ENCODE measurements at places on chromosomes 7 and 10.

DNA sequence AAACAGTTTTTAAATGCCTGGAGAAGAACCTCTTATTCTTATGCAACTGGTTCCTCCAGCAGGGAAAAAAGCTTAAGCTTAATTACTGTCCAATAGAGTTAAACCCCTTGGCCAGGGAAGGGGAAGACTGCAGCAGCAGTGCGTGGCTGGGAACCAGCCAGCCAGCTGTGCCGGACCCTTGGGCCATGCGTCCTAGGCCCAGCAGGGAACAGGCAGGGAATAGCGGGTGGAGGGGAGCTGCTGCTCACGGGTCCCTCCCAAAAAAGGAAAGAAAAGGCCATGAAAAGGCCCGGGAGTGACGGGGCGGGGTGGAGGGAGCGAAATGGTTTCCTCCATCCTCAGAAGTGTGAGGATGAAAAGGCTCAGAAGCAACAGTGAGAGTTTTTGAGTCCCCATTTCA is 35.2 kb upstream of the HECW1 start:
- no peaks in the 10 kb centered on the region for H3K27me3 ChIP-seq
- H3K27ac ChIP-seq, result no peak overlapping the region
- no peaks in the 10 kb centered on the region for H3K4me1 ChIP-seq
- no peak for DNase-seq
- no peaks in the 10 kb centered on the region for H3K36me3 ChIP-seq
- no peak overlapping the region for H3K4me3 ChIP-seq

DNA sequence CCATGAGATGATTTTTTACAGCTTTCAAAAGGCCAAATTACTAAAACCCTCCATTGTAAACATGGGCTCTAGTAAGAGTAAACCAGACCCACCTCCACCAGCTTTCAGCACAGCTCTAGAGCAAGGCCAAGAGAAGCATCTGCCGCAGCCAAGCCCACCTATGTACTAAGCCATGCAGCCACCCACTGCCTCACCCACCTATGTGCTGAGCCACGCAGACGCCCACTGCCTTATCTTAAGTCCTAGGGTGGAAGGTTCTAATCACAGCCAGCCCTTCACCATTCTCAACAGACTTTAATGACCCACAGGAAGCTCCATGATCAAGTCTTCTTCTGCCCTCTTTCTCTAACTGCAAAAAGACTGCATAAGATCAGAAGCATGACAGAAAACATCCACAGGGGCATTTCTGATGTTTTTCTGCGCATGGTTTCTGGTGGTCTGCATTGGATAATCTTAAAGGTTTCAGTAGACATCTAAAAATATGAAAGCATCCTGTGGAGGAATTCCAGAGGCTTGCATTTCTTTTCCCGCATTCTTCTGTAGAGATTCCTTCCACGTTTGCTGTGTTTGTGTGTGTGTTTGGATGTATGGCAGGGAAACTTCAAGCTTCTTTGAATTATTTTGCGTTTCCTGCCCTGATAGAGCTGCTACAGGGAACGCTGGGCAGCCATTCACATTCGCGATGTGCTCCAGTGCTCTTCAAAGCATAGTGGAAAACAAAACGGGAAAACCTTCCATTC is 286.1 kb upstream of the KLF6 start:
- no peaks in the 10 kb centered on the region for H3K36me3 ChIP-seq
- DNase-seq, result no peak
- H3K4me1 ChIP-seq, result no peaks in the 10 kb centered on the region

GRCh38 chr7:103373866-103374643 is 26.6 kb downstream of the PSMC2 start:
- H3K4me1 ChIP-seq, result no peaks in the 10 kb centered on the region
- DNase-seq, result no peak
- no peak overlapping the region for H3K4me3 ChIP-seq
- H3K27ac ChIP-seq, result no peak overlapping the region

DNA sequence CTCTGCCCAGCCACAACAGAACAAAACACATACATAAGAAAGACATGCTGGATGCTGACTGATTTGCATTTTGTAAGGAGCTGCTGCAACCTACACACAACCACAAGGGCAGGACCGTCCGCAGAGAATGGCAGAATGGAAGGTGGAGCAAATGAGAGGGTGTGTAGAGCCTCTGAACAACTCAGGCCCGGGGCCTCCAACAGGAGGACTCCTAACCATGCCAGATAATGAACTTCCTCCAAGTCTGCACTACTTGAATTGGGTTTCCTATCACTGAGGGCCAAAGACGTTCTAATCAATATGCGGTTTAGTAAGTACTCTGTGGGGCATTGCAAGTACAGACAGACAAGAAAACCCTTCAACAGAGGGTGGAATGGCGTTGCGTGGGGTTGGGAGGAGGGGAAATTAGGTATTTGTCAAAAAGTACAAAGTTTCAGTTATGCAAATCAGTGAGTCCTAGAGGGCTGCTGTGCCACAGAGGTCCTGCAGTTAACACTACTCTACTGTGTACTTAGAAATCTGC is 14.6 kb downstream of the VOPP1 start:
- no peak overlapping the region for H3K4me3 ChIP-seq
- DNase-seq, result no peak
- H3K27me3 ChIP-seq, result no peaks in the 10 kb centered on the region
- H3K36me3 ChIP-seq, result no peaks in the 10 kb centered on the region
- H3K4me1 ChIP-seq, result no peaks in the 10 kb centered on the region

GRCh38 chr10:109698086-109698485 is 225.2 kb downstream of the XPNPEP1 start:
- no peak overlapping the region for H3K27ac ChIP-seq
- no peaks in the 10 kb centered on the region for H3K36me3 ChIP-seq
- H3K4me3 ChIP-seq, result no peak overlapping the region
- no peaks in the 10 kb centered on the region for H3K4me1 ChIP-seq

DNA sequence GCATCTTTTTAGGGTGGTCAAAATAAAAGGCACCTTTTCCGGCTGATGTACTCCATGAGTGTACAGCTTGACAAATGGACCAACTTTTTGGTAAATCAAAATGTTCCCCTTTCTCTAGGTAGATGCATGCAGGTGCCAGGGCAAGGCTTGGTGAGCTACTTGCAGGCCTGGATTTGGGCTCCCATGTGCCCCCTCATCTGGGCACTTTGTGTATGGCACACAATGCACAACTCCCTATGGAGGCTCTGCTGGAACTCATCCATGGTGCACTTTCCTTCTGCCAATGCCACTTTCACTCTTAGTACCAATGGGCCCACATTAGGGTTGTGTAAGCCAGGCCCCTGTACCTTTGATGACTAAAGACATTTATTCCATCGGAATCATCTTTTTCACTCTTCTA is 300.8 kb downstream of the SDHAF3 start:
- no peaks in the 10 kb centered on the region for H3K27me3 ChIP-seq
- no peaks in the 10 kb centered on the region for H3K36me3 ChIP-seq
- no peak for DNase-seq
- H3K4me3 ChIP-seq, result no peak overlapping the region
- H3K4me1 ChIP-seq, result no peaks in the 10 kb centered on the region

DNA sequence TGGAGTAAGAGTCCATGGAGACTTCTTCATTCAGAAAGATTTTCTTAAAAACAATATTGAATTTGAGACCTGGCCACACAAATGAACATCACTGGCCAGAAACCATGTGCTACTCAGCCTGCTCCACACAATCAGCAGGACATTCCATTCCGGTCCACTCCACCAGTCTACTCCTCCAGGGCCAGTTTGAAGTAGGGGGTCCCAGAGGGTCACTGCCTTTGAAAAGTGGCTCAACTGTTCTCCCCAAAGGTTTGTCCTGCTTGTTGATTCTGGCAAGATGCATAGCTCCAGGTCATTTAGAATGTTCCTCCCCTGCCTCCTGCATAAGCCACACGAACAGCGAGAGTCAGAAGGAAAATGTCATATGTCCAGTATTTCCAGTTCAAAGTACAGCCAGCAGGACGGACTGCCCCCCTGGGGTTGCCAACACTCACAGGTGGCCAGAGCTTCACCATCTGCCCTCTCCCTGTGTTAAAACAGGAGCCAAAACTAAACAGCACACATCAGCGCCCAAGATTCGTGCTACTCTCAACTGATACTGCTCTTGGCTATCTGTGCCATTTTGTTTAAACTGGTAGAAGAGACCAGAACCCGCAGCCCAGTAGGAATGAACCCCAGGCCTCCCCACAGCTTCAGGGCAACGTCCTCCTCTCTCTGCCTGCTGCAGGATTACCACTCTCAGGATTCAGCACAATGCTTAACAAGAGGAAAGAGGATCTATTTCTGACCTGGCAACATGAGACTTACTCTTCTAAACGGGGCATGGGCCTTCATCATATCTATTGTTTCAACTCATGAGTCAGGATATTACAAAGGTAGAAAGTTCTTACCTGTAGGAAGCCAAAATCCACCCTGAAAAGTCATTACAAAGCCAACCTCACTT is 11.3 kb downstream of the GRB10 start:
- H3K27me3 ChIP-seq, result no peaks in the 10 kb centered on the region
- no peaks in the 10 kb centered on the region for H3K36me3 ChIP-seq
- peak overlapping the region; percentile 20 for H3K27ac ChIP-seq
- no peak overlapping the region for H3K4me3 ChIP-seq

DNA sequence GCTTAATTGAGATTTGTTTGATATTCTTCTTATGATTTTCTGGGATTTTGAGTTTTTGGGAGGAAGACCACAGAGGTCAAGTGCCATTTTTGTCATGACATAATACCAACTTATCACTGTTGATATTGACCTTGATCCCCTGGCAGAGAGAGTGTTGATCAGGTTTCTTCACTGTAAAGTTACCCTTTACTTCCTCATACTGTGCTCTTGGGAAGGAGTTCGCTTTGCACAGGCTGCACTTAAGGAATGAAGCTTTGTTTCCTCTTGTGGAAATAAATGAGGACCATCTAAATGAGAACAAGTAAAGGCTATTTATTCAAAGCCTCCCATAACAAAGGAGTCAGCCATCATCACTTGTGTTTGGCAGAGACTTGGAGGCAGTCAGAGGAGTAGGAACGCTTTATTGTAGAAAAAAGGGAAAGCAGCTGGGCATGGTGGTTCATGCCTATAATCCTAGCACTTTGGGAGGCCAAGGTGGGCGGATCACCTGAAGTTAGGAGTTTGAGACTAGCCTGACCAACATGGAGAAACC is 16.1 kb downstream of the ST7 start:
- no peaks in the 10 kb centered on the region for H3K36me3 ChIP-seq
- no peak overlapping the region for H3K4me3 ChIP-seq
- DNase-seq, result no peak

DNA sequence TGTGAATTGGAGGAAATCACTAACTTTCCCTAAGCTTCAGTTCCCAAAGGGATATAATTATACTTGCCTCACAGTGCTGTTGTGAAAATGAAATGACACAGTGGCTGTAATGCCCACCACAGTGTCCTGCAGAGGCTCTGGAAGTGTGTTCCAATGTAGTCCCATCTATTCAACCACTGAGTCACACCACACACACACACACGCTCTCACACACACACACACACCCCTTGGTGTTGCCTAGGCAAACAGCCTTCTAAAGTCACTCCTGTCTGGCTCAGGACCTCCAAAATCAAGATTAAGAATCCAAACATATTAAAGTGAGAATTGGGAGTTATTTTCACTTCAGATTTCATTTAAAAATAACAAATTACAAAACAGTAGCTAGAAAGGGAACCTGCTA is 73.3 kb downstream of the NRCAM start:
- H3K27me3 ChIP-seq, result no peaks in the 10 kb centered on the region
- no peak overlapping the region for H3K4me3 ChIP-seq
- no peaks in the 10 kb centered on the region for H3K36me3 ChIP-seq
- DNase-seq, result no peak
- no peak overlapping the region for H3K27ac ChIP-seq

DNA sequence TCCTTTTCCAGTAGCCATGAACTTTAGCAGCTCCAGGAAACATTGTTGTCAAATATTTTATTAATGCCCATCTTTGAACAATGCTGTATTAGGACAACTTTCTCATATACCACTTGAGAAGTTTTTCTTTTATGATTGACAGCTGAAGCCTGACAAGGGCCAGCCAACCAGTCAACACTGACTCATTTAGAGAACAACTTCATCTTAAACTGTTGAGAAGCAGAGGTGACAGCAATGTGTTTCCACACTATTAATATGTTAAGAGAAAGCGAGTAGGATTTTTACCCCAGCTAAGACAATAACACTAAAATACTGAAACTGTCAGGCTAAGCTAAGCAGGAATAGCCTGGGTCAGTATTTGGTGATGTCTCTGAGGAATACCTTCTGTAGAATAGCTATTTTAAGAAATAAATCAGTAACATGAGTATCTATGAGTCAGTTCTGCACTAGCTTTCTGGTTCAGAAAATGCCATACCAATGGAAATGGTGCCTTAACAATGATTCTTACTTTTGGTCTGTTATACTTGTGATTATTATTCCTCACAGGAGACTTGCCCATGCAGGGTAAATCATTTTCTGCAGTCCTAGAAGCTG is 168.8 kb upstream of the POT1 start:
- DNase-seq, result no peak
- H3K4me1 ChIP-seq, result no peaks in the 10 kb centered on the region
- H3K27me3 ChIP-seq, result no peaks in the 10 kb centered on the region
- H3K36me3 ChIP-seq, result no peaks in the 10 kb centered on the region

DNA sequence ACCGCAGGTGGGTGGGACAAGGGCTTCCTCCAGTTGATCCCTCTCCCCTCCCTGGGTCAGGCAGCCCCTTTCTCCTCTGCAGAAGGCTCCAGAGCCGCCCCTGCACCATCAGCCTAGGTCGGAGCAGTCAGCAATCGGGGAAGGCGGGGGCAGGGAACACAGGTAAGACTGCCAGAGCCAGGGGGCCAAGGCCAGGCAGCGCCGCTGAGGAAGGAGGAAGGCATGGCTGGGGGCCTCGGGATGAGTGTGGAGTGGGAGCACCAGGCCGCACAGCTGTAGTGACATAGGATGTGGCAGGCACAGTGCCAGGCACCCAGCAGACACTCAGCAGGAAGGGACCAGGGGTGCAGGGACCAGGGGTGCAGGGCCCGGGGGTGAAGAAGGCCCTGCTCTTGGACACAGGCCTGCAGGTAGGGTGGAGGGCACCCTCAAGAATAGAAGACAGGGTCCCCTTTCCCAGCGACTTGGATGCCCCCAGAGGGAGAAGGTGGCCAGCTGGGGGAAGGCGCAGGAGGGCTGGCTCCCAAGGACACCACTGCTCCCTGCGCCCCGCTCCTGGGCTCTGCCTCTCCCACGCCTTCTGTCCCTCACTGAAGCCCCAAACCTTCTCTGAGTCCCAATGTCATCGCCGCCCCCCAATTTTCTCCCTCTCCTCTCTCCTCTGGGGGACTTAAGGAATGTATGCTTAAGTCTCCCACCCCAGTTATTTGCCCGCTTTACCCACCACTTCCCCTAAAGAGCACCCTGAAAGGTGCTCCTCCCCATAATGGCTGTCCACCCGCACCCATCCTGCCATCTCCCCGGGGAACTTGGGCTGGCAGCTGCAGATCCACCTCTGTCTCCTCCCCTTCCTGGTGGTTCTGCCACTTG is 38.5 kb downstream of the CAMK2B start:
- no peaks in the 10 kb centered on the region for H3K27me3 ChIP-seq
- DNase-seq, result no peak

GRCh38 chr10:94607111-94607510 is 61.5 kb downstream of the HELLS start:
- no peak for DNase-seq
- H3K4me1 ChIP-seq, result no peaks in the 10 kb centered on the region
- no peak overlapping the region for H3K27ac ChIP-seq
- no peak overlapping the region for H3K4me3 ChIP-seq

GRCh38 chr7:25134358-25135010 is 9.4 kb upstream of the CYCS start:
- H3K27ac ChIP-seq, result no peak overlapping the region
- no peaks in the 10 kb centered on the region for H3K36me3 ChIP-seq
- no peak overlapping the region for H3K4me3 ChIP-seq
- no peak for DNase-seq

- H3K36me3 ChIP-seq, result no peaks in the 10 kb centered on the region
- DNase-seq, result no peak
- no peaks in the 10 kb centered on the region for H3K27me3 ChIP-seq
- no peak overlapping the region for H3K4me3 ChIP-seq
- no peak overlapping the region for H3K27ac ChIP-seq
- H3K4me1 ChIP-seq, result no peaks in the 10 kb centered on the region
Measured at GRCh38 chr10:87761892-87762291, 56.1 kb downstream of the ATAD1 start.
